ENCODE measurements at places on chromosomes 12 and 14. TPM values are rescaled to one million over a fixed set of nuclear protein-coding genes. Genes with fewer than 3 reads are reported as not detected.

- no peak for DNase-seq
Observed at GRCh38 chr14:71141701-71142374, 234.6 kb downstream of the PCNX1 start.

DNA sequence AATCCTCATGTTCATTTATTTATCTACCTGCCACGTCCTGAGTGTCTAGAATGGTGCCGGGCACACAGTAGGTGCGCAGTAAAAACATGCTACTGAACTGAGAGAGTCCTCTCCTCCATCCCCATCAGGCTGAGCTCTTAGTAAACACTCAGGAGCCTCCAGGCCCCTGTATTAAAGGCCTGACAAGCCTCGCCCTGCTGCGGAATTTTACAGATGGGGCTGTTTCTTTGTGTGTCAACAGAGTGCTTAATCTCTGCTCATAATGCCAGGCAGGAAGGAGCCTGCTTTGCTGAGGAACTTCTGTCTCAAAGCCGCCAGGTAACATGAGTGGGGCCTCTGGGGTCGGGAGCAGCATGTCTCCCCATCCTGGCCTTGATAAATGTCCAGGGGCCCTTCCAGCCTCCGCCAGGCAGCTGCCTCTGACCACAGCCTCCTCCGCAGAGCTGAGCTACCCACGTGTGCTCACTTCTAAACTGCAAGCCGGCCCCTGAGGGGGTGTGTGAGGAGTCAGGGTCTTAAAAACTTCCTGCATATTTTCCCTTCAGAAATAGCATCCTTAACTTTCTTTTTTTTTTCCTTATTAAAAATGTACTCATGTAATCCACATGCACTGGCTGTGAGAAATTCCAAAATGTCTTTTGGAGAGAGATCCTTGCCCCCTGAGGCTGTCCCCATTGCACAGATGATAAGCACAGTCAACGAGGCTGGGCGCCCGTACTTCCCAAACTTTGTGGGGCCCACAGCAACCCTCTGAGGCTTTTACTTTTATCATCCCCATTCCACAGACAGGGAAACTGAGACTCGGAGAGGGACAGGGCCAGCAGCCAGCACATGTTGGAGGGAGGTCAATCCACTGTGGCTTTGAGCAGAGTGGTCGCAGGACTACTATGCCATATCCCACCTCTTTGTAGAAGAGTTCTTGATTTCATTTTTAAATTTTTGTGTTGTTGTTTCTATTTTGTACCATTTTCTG is 116.0 kb upstream of the NCOR2 start:
- DNase-seq: no peak

- no peak for DNase-seq
Observed at GRCh38 chr12:15963271-15963670, 52.1 kb downstream of the DERA start.

- DNase-seq: no peak
Observed at GRCh38 chr14:100271247-100271939, 32.4 kb downstream of the YY1 start.

The GATC gene
- 31.7 TPM for total RNA-seq

- DNase-seq: no peak
Observed at GRCh38 chr12:106769546-106769945, 4.9 kb upstream of the RIC8B start.

The SYCP3 gene
- 0.22 TPM for total RNA-seq

The FGD4 gene
- total RNA-seq: 32.7 TPM

DNA sequence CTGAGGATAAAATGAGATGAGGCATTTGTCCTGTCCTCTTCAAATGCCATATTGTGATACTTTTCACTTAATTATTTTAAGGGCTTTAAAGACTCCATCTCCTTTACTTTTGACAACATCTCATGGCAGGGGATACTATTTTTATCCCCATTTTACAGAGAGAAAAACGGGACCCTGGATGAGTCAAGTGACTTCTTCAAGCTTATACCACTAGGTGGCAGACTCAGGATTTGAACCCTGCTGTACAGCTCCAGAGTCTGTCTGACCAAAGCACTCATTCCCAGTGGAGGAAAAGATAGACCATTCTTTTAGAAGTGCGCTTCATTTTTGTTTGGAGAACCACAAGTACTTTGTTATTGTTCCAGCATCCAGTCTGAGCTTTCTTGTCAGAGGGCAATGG is 1.7 kb upstream of the SMOC1 start:
- DNase-seq: no peak

The ADSS1 gene
- total RNA-seq: 6.2 TPM

The GAPDH gene
- total RNA-seq: 2,703 TPM

DNA sequence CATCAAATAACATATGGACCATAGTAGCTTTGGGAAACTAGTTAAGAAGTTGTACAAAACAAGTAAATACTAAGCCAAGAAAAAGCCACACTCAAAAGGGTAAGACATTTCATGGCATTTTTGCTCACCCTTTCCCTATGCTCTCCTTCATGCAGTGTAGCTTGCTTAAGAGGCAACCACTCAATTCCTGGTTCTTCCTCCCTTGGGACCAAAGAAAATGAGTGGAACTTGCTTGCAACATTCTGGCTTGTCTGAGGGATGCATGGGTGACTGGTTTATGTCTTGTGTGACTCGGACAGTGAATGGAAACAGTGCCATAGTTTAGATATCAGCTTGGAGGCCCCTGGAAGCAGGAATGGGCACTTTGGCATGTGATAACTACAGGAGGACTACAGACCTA is 252.0 kb upstream of the ARID2 start:
- DNase-seq: no peak

DNA sequence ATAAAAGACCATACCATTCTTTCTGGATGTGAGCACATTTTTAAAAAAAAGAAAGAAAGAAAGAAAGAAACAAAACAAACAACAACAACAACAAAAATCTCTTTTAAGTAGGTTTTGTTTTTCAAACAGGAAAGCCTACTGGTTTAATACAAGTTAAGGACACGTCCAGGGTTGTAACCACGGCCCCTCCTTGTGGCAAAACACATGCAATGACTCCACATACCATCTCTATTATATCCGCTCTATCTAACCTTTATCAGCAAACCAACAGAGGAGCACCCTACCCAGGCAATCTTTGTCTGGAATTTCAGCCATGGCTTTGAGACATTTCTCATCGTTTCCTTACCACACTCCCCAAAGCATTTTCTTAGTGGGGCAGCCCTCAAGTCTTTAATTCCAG is 360.5 kb upstream of the TMPO start:
- DNase-seq: no peak

- DNase-seq: peak; percentile 38
Observed at GRCh38 chr12:51076236-51076930, 7.0 kb downstream of the CSRNP2 start.

The GUCY2C gene
- 0.41 TPM for total RNA-seq

The TPPP2 gene
- total RNA-seq: not detected

GRCh38 chr14:57297852-57298251 is 29.1 kb downstream of the AP5M1 start:
- no peak for DNase-seq

DNA sequence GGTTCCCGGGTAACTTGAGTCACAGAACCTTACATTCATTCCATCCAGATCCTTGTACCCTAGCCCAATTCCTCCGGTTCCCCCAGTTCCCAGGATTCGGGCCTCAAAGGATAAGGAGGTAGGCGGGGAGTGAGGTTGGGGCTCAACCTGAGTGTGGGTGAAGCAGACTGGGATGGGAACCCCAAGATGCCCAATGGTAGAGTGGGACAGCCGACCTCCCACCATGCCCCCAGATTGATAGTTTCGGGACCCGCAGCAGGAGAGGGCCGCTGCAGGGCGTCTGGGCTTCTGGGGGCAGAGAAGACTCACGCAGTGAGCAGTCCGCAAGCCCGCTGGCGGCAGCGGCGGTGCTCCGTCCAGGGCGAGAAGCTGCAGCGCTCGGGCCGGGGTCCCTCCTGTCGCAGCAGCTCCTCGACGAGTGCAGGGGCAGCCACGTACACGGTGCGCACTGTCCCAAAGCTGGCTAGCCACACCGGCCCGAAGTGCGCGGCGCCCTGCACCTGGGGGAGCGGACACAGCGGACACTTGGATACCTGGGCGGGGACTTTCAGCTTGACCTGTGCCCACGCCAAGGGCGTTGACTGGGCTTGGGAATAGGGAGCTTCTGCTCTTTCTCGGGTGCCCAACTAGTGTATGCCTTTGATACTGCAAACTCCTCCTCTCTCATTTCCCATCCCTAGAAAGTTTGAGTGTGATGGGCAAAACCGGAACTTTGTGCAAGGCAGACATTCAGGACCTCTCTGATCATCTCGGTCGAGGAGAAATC is 997 bp downstream of the CYP27B1 start:
- DNase-seq: no peak

The ADGRD1 gene
- total RNA-seq: 4.9 TPM

DNA sequence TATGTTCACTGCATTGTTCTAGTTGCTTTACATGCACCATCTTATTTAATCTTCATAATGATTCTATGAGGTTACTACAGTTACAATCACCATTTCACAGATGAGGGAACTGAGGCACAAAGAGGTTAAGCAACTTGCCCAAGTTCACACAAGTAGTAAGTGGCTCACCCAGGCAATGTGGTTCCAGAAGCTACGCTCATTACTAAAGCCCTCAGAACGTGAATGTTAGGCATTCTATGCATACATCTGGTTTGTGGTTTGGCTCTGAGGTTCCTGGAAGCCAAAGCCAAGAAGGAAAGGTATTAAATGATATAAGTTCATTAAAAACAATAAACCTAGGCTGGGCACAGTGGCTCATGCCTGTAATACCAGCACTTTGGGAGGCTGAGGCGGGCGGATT is 14.4 kb upstream of the VRTN start:
- DNase-seq: no peak

DNA sequence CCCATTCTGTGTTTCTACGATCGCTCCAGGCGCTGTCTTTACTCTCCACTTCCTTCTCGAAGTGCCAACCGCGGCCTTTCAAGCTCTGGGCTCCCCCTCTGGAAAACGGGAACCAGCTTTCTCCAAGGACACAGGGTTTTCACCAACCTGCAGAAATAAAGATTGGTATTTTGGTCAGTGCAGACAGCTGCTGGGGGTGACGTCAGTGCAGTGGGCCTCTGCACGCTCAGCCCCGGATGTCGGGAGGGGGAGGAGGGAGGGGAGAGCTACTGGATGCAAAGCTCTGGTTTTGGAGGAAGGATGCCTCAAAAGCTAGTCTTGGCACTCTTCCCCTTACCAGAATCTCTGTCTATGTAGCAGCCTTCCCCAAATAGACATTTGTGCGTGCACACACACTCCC is 19.9 kb downstream of the HRK start:
- peak; percentile 51 for DNase-seq

- no peak for DNase-seq
Observed at GRCh38 chr12:5976196-5976595, 31.1 kb upstream of the ANO2 start.

All from dorsolateral prefrontal cortex (tissue), 122 donors.